ENCODE measurements at places on chromosomes 12 and 14.

DNA sequence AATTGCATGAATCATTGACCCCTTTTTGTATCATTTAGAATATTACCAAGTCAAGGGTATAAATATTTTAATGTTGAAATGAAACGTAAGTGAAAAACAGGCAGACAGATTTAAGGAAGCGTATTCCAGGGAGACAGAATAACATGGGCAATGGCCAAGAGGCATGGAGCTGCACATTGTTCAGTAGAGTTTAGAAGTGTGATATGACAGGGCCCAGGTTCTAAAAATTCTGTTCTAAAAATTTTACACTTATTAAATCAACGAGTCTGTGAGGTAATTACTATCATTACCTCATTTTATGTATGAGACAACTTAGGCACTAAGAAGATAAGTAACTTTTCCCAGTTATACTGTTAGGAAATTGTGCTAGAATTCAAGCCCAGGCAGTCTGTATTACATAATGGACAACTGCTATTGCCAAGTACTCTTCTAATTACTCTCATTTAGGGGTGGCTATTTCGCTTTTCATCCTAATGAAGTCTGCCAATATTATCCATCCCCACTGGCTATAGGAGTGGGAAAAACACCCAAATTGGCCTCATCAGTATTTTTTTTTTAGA lies 103.2 kb upstream of the NAV3 start:
- no peak for DNase-seq

- no peak for DNase-seq
Observed at GRCh38 chr12:111445726-111446581, 40.2 kb downstream of the SH2B3 start.

- DNase-seq, result no peak
Observed at GRCh38 chr12:129873111-129873832, 30.6 kb downstream of the TMEM132D start.

GRCh38 chr12:58980768-58981167 lies 60.5 kb upstream of the LRIG3 start:
- DNase-seq, result no peak

- no peak for DNase-seq
Observed at GRCh38 chr12:108455706-108456105, 59.4 kb upstream of the FICD start.

DNA sequence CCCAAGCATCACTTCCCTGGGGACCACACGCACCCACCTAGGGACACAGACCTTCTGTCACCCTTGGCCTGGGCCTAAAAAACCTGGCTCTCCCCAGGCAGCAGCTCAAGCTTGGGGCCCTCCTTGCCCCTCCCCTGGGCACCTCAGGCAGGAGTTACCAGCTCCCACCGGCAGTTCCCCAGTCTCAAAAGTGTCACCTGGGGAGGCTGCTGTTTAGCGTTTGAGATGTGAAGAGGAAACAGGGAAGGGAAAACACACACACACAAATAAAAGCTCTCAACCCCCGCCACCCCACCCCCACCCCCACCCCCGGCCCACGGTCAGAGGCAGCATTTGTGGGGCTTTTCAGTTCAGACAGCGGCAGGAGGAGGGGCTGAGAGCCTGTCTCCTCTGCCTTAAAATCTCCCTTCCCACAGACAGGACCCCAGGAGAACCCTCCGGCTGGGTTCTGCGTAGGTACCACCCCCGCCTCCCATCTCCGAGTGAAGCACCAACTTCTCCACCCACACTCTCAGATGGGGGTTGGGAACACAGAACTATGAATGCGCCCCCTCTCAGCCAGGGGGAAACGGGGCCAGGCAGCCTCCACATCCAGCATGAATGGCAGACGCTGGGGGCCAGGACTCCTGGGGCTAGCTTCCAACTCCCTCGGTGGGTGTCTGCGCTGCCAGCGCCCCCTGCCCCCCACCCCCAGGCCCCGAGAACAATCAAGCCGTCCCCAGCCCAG lies 3.0 kb downstream of the NCOR2 start:
- DNase-seq, result no peak

GRCh38 chr12:124492879-124493808 lies 74.3 kb downstream of the NCOR2 start:
- no peak for DNase-seq

- no peak for DNase-seq
Observed at GRCh38 chr12:92602476-92602875, 100.3 kb upstream of the PLEKHG7 start.

DNA sequence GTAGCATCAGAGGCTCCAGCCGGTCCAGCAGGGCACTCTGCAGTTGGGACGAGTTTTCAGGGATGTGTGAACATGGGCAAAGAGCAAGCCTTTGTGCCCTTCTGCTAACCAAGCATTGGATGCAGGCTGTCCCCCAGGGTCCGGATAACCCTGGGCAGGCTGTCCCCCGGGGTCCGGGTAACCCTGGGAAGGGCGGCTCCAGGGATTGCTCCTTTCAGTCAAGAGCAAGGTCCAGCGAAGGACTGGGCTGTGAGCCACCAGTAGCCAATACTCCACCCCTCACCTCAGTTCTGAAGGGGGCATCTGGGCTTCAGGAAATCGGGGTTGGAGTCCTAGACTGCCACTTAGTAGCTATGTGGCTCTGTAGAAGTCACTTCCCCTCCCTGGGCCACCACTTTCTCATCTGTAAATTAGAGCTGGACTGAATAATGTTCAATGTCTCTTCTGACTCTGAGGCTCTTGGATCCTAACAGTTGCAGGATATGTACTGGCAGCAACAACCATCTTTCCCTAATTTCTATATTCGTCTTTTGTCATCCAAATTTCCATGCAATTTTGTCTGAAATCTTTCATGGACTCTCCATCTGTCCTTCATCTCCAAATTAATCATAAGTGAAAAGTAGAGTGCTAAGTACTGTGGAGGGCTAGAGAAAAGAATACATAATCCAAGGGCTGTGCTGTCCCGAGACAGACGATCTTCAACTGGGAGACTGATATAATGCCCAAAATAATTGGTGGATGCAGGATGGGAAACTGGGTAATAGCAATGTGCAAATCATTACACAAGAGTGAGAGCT lies 137.4 kb upstream of the NTF3 start:
- no peak for DNase-seq

GRCh38 chr14:88049936-88050335 lies 45.0 kb downstream of the GPR65 start:
- no peak for DNase-seq

DNA sequence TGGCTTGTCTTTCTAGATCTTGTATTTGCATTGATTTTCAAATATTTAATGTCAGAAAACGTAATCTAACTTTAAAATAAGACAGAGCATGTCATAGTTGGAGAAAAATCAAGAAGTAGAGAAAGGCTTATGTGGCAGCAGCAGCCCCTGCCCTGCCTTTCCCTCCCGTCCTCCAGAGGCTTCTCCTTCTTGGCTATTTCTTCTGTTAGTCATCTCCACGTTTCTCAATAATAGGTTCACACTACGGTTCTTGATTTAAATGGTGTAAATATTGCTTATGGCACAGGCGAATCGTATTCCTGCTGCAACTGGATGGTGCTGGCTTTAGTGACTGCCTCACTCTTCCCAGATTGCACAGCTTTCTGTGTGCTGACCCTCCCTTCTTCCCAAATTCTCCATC lies 42.8 kb downstream of the SLC8B1 start:
- no peak for DNase-seq

- no peak for DNase-seq
Observed at GRCh38 chr14:51917193-51917592, 56.8 kb downstream of the GNG2 start.

DNA sequence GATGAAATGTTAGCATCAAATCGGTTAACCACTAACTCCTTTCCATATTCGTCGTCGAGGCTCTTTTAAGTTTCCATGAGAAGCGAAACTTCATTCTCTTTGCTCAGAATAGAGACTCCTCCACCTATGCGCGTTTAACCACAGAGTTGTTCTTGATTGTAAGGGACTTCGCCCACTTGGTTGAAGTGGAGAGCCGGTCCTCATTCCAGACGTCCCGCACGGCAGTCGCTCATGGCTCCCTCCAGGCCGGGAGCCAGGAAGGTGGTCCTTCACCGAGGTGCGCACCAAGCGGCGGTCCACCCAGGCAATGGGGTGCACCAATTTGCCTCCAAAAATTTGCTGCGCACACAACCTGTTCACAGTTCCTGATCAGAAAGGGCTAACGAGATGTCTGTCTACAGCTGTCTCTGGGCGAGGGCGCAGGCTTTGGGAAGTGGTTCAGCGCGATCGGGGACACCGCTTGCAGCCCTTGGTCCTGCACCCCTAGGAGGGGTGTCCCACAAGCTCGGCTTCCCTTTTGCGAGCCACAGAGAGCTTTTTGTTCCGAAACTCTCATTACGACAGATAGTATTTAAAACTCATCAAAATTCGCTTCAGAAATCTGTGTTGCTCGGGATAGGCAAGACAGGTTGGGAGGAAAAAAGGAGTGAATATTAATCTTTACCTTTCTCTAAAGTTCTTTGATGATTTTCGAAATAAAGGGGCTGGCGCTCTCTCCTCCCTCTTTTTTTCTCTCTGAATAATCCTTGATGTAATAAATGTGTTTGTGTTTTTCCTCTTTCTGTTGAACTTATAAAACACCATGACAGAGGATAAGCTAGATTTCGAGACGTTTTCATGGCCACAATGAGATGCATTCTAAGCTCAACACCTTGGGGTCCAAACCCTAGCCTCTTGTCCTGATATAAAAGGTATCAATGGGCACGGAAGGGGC lies 6.4 kb upstream of the ALX1 start:
- DNase-seq, result no peak

- no peak for DNase-seq
Observed at GRCh38 chr14:79424462-79424861, 786.8 kb downstream of the DIO2 start.

GRCh38 chr14:53545217-53545616 lies 392.1 kb upstream of the DDHD1 start:
- no peak for DNase-seq

- no peak for DNase-seq
Observed at GRCh38 chr12:94811611-94812010, 161.3 kb upstream of the TMCC3 start.

- DNase-seq, result no peak
Observed at GRCh38 chr12:95718006-95718431, 72.5 kb downstream of the NTN4 start.

GRCh38 chr12:9796346-9796745 lies 30.9 kb upstream of the KLRF1 start:
- no peak for DNase-seq

GRCh38 chr14:39055786-39056474 lies 47.1 kb downstream of the SEC23A start:
- no peak for DNase-seq

DNA sequence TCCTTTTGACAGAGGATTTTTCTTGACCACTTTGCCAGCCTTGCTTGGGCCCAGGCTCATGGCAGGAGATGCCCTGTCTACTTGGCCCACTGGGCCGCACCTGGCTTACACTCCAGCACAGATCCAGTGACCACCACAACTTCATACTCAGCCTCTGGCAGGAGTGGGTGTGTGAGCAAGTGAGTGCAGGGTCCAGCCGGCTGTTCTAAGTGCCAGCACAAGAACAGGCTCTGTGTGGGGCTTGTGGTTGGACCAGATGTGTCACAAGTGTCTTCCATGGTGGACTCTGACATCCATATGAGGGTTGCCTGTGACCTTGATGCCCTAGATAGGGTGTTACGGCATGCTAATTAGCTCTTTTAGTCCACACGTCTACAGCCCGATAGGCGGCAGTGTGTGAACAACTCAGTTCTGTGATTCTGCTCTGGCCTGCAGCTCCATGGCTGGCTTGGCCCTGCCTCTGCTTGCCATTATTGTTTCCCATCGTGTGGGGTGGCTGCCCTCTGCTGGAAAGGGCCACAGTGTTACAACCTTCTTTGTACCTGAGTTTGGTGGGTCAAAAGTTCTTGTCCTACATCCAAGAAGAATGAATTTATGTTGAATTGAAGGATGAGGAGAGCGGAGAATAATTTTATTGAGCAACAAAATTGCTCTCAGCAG lies 1089.1 kb downstream of the SLC6A15 start:
- DNase-seq, result no peak

GRCh38 chr12:62698701-62699101 lies 232.1 kb downstream of the MON2 start:
- no peak for DNase-seq

- DNase-seq, result no peak
Observed at GRCh38 chr12:104669089-104669721, 212.5 kb downstream of the CHST11 start.

DNA sequence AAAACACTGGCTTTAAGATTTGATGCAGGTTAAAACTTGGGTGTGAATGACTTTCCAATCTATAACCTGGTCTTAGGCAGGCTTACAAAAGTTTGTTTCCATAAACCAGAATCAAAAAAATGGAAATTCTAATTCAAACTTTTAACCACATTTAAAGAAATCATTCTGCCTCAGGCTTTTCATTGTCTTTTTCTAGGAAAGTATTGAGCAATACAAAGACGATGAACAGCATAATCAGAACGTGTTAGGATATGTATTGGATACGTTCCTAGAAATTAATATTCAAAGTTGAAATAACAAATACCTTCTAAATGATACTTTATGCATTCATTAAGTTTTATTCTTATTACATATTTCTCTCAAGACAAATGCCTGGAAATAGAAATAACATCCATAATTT lies 172.9 kb downstream of the CEP128 start:
- DNase-seq, result no peak

GRCh38 chr12:11753826-11754225 lies 104.4 kb downstream of the ETV6 start:
- no peak for DNase-seq

- DNase-seq, result no peak
Observed at GRCh38 chr12:12806784-12807516, 6.2 kb upstream of the DDX47 start.

DNA sequence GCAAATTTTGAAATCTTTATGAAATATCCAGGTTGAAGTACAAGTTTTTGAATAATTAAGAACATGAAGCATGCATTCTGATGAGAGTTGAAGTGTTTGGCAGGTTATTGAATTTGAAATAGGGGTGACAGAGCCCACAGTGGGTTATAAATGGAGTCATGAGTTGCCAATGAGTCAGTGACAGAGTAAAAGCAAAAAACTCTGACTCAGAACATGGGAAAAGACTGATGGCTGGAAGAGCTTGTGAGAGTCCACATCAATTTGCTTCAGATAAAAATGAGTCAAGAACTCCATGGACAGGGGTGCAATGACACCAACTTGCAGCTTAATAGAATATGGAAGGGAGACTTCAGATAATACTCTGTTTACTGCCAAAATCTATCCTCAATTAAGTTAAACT lies 105.3 kb downstream of the SLC6A15 start:
- DNase-seq, result no peak

- DNase-seq, result no peak
Observed at GRCh38 chr12:49366096-49366651, 1.1 kb upstream of the SPATS2 start.

DNA sequence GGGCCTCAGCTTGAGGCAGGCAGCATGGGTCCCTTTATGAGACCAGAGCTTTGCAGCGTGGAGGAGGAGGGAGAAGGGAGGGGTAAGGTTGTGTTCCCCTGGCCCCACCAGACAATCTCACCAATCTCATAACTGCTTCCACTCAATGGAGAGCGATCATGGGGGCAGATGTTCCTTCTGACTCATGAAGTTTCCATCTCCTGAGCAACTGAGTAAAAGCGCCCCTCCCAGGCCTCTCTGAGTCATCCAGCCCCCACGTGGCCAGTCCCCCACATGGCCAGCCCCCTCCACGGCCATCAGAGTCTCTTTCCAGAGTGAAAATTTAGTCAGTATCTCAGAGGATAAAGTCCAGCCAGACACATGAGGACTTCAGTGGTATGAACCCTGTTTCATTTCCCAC lies 39.2 kb upstream of the PLXNC1 start:
- no peak for DNase-seq

Data from NCI-H187 treated with DMSO at 0.1 percent for 48 hours (cell line).